HS-27A (cell line): ENCODE measurements at places on chromosomes 7 and 10.

DNA sequence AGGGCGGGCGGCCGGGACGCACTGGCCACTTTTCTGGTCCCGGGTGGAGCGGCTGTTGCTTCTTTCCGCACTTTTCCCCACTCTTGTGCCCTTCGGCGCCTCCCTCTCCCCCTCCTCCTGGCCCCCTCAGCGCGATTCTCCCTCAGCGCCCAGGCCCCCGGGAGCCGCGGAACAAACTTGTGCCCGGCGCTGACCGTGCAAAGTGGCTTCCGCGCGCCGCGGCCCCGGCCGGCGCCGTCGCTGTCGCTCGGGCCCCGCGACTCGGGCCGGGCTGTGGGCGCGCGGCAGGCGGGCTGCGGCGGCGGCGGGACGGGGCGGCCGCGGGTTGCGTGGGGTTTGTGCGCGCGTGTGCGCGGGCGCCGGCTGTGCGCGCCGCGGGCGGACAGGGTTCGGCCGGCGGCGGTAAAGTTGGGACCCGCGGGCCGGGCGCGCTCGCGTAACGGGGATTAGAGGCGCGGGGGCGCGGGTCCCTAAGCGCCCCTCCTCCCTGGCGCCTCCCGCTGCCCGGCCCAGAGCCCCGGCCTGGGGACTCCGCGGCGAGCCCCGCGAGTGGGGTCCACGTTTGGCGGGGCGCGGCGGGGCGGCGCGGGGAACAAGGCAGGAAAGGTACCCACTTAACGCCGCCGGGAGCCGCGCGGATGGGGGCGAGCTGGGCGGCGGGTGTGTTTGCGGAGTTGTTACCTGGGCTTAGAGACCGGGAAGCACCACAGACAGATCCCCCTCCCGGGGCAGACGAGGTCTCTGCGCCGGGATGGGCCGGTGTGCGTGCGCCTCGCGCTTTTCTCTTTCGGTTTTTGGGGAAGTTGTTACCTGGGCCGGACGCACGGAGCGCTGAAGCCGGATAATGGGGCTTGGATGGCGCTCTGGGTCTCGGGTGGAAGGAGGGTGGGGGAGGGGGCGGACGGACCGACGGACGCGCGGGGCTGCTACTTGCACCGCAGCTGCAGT lies 860 bp downstream of the ZEB1 start:
- no peak for DNase-seq

- no peak for DNase-seq
Observed at GRCh38 chr7:99325001-99325493, 651 bp upstream of the ARPC1A start.

GRCh38 chr7:1026721-1027161 lies 17.6 kb upstream of the GPR146 start:
- DNase-seq: no peak

DNA sequence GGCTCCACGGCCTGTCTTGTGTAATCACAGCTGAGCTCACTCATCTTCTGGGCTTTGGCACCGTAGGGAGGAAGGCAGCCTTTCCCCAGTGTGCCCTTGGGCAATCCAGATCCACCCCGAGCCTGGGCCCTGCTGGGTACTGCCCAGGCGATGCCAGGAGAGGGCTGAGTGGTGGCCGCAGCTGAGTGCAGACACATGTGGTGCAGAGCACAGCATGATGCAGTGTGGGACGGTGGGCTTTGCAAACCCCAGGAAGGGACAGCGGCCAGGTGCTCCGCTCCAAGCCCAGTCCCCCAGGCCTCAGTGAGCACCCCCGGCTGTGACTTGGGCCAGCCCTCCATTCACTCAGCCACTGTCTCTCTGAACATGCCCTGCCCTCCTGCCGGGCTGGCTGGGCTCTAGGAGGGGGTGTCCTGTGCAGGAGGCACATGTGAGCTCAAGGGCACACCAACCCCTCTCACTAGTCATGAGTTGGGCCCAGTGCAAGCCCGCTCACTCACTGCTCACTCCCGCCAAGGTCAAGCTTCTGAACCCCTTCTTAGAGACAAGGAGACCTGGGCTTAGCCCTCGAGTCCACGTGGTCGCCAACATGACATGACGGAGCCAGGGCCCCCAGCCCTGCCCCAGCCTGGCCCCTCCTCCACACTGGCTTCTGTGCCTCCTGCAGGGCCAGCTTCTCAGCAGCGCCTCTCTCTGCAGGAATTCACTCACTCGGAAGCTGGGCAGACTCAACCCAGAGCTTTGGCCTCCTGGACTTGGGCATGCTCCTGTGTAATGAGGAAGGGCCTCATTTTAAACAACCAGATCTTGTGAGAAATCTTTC lies 77.5 kb upstream of the INSIG1 start:
- DNase-seq: no peak

GRCh38 chr7:130149281-130150139 lies 55.7 kb downstream of the TMEM209 start:
- no peak for DNase-seq

GRCh38 chr7:56009695-56010094 lies 41.5 kb downstream of the PSPH start:
- no peak for DNase-seq

GRCh38 chr7:151572136-151572535 lies 52.4 kb upstream of the RHEB start:
- DNase-seq: no peak

- DNase-seq: no peak
Observed at GRCh38 chr10:127013691-127014473, 108.7 kb downstream of the DOCK1 start.

GRCh38 chr7:41582116-41582515 lies 120.8 kb downstream of the INHBA start:
- DNase-seq: no peak

DNA sequence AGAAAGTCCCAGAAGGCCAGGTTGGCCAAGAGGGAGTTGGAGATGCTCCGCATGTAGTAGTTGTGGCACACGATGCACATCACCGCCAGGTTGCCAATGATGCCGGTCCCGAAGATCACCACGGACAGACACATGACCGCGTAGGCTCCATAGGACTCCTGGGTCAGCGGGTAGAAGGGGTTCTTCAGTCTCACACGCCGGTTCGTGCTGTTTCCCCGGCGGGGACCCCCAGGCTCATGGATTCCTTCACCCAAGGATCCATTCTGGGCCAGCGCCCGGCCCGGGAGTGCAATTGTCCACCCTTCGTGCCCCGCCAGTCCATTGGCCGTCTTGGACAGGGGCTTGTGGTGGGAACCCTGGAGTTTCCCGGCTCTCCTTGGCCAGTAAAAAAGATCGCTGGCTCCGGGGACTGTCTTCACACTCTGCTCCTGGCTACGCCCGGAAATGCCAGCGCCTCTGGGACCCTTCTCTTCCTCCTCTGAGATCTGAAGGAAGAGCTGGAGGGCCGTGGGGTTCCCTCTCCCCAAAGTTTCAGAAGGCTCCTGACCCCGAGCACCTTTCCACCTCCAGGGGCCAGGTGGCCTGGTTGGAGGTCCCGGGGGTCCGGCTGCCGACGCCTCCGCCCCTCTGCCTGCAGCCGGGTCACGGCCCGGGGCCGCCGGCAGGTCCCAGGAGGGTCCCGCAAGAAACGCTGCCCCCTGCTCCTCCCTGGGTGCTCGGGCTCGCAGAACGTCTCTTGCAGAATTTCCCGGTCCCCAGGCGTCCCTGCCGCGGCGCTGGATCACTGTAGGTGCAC lies 1.3 kb downstream of the GPR37 start:
- DNase-seq: no peak

GRCh38 chr10:116683166-116683565 lies 59.2 kb downstream of the HSPA12A start:
- DNase-seq: no peak

DNA sequence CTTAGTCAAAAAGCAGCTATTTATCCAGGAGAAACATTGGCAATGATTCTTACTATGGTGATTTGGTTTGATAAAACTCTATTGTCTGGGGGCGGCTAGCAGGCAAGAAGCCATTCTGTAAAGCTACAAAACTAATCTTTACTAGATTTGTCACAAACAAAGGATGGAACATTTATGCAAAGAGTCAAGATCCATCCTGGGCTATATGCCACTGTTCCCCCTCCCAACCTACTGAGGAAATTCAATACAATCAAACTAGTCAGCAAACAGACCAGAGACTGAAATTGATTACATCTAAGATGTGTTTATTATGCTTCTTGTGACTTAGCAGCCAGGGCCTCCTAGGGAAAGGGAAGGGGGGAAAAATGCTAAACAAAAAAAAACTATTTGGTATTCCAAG lies 397.6 kb downstream of the GPAM start:
- no peak for DNase-seq

DNA sequence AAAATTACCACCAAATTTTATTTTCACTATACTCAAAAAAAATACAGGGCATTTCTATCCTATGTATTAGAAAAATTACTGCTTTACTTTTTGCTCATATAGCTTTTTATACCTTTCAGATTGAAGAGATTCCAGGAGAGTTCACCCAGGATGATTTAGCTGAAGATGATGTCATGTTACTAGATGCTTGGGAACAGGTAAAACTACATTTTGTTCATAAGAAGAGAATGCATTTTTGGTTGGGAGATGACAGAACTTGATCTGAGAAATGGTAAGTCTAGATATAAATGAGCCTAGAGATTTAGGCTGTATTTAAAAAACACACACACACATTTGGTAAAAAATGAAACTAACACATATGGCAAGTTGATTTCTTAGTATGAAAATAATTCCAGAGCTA lies 38.1 kb upstream of the ARL4A start:
- DNase-seq: no peak

DNA sequence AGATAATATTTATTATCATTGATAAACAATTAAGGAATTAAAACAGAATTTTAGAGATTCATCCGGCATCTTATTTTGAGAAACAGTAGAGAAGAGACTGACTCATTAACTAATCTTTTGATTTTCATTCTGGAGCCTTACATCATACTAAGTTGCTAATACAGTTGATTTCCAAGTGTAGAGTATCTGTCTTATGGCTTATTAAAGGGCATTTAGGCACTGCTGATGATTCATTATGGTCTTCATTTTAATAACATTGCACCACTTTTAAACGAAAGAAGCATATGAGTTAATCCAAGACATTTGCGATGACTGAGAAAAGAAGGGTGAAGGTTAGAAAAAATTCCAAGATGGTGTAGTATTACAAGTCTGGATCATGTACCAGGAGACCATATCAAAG lies 186.0 kb upstream of the CACNA2D1 start:
- no peak for DNase-seq

GRCh38 chr10:92699518-92700381 lies 10.0 kb downstream of the HHEX start:
- no peak for DNase-seq

DNA sequence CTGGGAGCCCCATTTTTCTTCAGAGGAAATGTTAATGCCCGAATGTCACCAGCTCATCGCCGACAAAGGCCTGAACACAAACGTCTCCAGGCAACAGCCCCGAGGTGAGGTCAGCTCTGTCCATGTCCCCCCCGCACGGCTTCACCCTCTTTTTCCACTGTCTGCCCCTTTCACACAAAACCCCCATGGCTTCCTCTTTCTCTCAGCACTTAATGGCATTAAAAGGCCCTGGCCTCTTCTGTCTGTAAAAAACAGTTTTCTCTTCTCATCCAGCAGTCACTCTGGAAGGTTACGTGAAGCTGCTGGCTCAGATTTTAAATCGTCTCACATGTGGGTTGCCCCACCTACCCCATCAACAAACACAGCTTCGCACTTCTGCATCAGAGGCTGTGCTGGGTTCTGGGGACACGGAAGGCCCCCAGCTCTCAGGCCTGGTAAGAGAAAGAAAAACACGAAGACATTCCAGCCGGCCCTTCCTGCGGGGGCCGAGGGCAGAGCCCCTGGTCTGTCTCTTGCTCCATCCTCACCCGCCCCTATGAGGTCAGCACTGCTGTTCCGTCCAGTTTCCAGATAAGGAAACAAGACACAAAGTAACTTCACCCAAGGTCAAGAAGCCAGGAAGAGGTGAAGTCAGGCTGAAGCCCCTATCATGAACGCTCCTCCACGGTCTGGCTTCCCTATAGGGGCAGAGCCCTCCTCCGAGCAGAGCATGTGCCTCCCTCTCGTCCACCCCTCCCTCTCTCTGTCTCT lies 91.1 kb upstream of the PDGFA start:
- DNase-seq: no peak

DNA sequence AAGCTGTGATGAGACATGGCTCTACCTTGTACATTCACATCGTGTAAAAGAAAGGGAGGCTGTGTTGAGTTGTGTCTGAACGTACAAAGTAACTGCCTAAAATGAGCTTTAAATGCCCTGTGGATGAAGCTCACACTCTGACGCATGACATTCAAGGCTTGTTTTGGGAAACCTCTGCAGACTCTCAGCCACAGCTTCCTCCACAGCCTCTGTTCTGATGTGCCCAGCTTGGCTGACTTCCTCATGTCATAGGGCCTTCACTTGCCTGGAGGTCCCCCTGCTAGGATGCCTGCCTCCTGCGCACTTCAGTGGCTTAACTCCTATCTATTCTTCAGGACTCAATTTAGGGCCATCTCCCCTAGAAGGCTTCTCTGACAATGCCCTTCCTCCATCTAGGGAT lies 230.0 kb upstream of the HABP2 start:
- DNase-seq: no peak

- no peak for DNase-seq
Observed at GRCh38 chr10:18449611-18450026, 201.8 kb downstream of the NSUN6 start.

DNA sequence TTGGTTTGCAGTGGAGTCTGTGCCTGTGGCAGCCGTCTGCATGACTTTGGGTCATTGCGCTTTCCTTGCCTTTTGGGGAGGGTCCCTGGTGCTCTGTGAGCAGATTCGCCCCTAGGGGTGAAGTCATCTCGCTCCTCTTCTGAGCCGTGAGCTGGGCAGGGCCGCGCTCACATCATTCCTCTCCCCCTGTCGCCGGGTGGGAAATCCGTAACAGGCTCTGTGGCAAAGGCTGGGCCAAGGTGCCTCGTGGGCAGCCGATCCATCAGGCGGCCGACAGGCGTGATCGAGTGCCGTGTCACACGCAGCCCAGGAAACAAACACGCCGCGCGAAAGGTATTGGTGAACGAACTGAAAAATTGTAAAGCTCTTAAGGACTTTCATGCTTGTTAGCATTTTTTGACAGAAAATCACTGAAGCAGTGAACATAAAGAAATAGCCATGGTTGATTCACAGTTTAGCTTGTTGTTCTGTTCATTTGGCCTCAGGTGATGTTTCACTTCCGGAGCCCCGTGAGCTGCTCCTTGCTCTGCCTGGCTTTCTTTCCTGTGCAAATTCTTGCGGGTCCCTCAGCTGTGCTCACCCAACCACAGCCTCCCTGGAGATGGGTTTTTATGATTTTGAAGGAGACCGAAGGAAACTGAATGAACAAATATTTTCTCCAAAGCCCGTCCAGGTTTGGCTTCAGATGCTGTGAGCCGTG lies 122.1 kb downstream of the NKX6-2 start:
- DNase-seq: no peak

DNA sequence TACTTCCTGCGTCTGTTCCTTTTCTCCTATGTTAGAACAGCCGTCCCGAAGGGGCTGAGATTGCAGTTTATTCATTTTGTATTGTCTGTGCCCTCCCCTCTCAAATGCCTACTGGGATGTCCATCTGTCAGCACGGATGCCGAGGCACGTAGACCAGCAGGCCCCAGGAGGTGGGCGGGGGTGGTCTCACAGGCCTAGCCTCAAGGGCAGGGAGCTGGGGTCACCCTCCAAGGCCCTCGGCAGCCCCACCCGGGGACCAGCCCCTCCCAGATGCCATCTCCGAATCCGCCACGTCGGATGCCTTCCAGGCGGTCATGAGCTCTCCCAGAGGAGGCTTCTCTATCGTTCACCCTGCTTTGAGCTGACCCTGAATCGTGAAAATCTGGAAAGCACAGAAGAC lies 59.7 kb downstream of the ELFN1 start:
- no peak for DNase-seq

GRCh38 chr7:32428546-32428945 lies 61.6 kb downstream of the LSM5 start:
- DNase-seq: no peak
